ENCODE measurements at places on chromosomes 5 and 9.

GRCh38 chr9:27338527-27338903 is 41.6 kb upstream of the EQTN start:
- DNase-seq, result no peak

GRCh38 chr9:61665829-61666228 is 476.0 kb downstream of the SPATA31A7 start:
- no peak for DNase-seq

GRCh38 chr9:89588271-89588879 is 16.4 kb upstream of the GADD45G start:
- no peak for DNase-seq

GRCh38 chr9:131349881-131350563 is 43.9 kb upstream of the PRRC2B start:
- peak; percentile 80 for DNase-seq
